ENCODE measurements at places on chromosomes 7 and 10.

- H3K27ac ChIP-seq, result no peak overlapping the region
- DNase-seq, result no peak
- no peaks in the 10 kb centered on the region for H3K27me3 ChIP-seq
- H3K4me1 ChIP-seq, result no peaks in the 10 kb centered on the region
- H3K36me3 ChIP-seq, result no peaks in the 10 kb centered on the region
These were observed 64.1 kb downstream of the PTPRZ1 start for GRCh38 chr7:121936951-121937623.

DNA sequence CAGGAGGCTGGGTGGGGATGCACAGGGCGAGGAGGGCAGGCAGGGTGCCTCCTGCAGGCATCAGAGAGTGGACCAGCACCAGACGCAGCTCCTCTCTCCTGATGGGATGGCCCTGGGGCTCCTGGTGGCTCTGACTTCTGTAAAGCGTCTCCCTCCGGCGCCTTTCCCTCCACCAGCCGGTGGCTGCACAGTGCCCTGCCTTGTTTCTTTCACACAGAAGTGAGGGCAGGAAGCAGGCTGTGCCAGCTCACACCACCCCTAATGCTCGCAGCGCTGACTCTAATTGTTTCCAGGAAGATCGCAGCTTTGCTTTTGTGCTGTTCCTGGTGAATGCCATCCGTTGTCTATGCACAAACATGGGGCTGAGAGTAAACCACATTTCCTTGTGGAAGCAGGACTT, 152.3 kb upstream of the LANCL2 start:
- no peak overlapping the region for H3K27ac ChIP-seq
- no peaks in the 10 kb centered on the region for H3K27me3 ChIP-seq
- H3K4me3 ChIP-seq, result no peak overlapping the region
- H3K36me3 ChIP-seq, result peaks cover 19% of the 10 kb centered on the region
- no peak for DNase-seq

DNA sequence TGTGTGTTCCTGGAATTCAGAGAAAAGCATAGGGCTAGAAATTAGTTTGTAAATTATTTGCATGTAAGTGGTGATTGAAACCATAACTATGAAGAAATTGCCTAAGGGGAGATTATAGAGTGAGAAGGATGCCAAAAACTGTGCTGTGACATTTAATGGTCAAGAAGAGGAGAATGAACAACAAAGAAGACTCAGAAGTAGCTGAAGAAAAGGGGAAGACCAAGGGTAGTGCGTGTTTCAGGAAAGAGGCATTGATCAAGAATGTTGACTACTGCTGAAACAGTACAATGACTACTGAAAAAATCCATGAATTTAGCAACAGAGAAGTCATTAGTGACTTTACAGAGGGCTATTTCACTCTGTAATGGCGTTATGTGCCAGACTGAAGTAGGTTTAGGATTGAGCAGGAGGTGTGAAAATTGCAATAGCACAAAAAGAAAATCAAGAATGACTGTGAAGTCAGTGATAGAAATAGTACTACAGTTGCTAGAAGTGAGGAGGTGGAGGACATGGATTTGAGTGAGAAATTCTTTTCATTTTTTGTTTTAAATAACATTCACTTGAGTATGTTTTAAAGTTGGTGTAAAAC, 28.9 kb upstream of the SAMD9L start:
- no peaks in the 10 kb centered on the region for H3K36me3 ChIP-seq
- H3K4me3 ChIP-seq, result no peak overlapping the region
- no peak overlapping the region for H3K27ac ChIP-seq
- no peak for DNase-seq

- no peaks in the 10 kb centered on the region for H3K27me3 ChIP-seq
- peak overlapping the region; percentile 95 for H3K27ac ChIP-seq
- H3K36me3 ChIP-seq, result no peaks in the 10 kb centered on the region
- DNase-seq, result peak; percentile 89
- peaks cover 34% of the 10 kb centered on the region for H3K4me1 ChIP-seq
These were observed 465 bp downstream of the SEPHS1 start for GRCh38 chr10:13347500-13348156.

GRCh38 chr10:75814014-75814413, 382.6 kb downstream of the LRMDA start:
- no peak overlapping the region for H3K27ac ChIP-seq
- H3K36me3 ChIP-seq, result no peaks in the 10 kb centered on the region
- no peak overlapping the region for H3K4me3 ChIP-seq
- DNase-seq, result no peak
- H3K27me3 ChIP-seq, result no peaks in the 10 kb centered on the region

DNA sequence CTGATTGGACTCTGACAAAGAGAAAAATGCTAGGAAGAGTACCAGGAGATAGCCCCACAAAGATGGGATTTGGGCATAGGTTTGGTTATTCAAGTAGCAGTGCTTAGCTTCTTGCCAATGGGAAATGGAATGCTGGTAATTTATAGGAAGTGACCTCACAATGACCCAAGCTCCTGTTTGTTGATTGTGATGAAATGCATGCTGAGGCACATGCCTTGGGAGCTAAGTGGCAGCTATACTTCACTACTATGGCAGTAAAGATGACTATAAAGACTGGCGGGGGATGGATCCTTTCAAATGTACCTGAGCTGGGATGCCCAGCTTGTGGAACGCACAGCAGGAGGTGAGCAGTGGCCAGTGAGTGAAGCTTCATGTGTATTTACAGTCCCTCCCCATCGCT, 153.8 kb downstream of the ZNF22 start:
- no peak overlapping the region for H3K4me3 ChIP-seq
- H3K27me3 ChIP-seq, result no peaks in the 10 kb centered on the region
- no peaks in the 10 kb centered on the region for H3K36me3 ChIP-seq
- H3K4me1 ChIP-seq, result no peaks in the 10 kb centered on the region
- no peak for DNase-seq
- no peak overlapping the region for H3K27ac ChIP-seq

DNA sequence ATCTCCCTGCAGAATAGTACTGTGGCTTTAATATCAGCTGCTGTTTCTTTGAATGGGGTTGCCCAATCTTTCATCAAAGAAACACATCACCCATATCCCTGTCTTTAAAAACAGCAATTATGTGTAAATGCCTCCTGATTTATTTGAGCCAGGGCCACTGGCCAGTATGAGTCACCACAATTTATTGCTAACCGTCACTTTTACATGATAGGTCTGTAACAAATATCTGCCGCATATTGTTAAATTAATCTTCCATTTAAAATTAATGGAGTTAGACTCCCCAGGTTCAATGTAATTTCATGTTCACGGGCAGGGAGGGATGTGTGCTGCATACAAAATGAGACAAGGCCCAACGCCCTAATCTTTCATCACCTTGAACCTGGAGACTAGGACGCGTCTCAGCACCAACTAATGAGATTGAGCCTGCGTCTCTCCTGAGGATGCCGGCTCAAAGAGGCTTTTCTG, 673.4 kb downstream of the AUTS2 start:
- H3K4me1 ChIP-seq, result no peaks in the 10 kb centered on the region
- no peak for DNase-seq
- H3K27ac ChIP-seq, result no peak overlapping the region
- no peaks in the 10 kb centered on the region for H3K27me3 ChIP-seq
- H3K36me3 ChIP-seq, result no peaks in the 10 kb centered on the region

DNA sequence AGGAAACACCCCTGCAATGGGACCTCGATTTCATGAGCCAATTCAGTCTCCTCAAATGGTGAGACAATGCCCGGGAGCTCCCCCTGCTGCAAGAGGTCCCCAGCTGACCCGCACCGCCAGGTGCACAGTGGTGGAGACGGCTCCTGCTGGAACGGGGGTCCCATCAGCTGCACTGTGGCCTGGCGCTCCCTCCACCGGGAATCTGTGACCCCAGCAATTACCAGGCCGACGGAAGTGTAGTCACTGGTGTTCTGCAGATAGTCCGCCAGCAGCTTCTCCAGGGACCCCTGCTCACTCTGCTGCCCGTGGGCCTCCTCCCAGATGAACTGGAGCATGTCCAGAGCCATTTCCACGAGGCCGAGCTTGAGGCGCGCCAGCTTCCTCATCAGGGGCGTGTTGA, 64.9 kb upstream of the NKX6-2 start:
- no peak overlapping the region for H3K4me3 ChIP-seq
- H3K36me3 ChIP-seq, result no peaks in the 10 kb centered on the region
- no peak for DNase-seq
- no peaks in the 10 kb centered on the region for H3K27me3 ChIP-seq
- H3K27ac ChIP-seq, result no peak overlapping the region

- H3K4me3 ChIP-seq, result no peak overlapping the region
- no peaks in the 10 kb centered on the region for H3K36me3 ChIP-seq
- H3K27ac ChIP-seq, result no peak overlapping the region
- H3K4me1 ChIP-seq, result no peaks in the 10 kb centered on the region
These were observed 436.8 kb upstream of the IGFBP3 start for GRCh38 chr7:46357851-46358250.

DNA sequence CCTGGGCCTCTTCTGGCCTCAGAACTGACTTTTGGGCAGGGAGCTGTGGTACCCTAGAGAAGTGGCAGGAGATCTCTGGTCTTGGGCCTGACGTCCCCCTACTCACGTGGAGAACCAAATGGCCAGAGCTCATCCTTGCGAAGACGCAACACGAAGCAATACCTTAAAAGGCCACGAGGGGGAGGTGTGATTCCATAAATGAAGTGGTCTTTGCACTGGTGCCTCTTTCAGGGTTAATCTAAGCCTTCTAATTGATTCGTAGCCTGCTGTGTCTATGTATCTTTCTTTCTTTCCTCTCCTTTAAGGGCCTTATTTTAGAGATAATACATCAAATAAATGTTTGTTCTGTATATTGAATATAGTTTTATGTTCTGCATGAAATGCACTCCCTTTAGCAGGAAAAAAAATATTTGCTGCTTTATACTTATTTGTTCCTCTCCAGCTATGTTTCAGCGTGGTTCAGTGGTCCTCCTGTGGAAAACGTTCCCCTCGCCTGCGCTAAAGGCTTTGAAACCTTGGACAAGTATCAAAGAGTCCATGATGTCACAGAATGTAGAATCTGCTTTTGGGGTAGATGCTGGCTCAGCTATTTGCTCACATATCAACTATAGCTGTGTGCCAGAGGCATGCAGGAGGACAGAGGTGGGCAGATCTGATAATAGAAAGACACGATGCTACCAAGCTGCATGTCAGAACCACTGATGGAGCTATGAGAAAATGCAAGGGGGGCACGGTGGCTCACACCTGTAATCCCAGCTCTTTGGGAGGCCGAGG, 41.0 kb downstream of the STRA8 start:
- DNase-seq, result no peak
- H3K36me3 ChIP-seq, result no peaks in the 10 kb centered on the region
- H3K4me3 ChIP-seq, result no peak overlapping the region
- H3K27ac ChIP-seq, result no peak overlapping the region

- no peak overlapping the region for H3K27ac ChIP-seq
- no peak overlapping the region for H3K4me3 ChIP-seq
- H3K36me3 ChIP-seq, result peaks cover 20% of the 10 kb centered on the region
- H3K4me1 ChIP-seq, result no peaks in the 10 kb centered on the region
- no peaks in the 10 kb centered on the region for H3K27me3 ChIP-seq
These were observed 59.7 kb upstream of the ADRA2A start for GRCh38 chr10:111017098-111017497.

DNA sequence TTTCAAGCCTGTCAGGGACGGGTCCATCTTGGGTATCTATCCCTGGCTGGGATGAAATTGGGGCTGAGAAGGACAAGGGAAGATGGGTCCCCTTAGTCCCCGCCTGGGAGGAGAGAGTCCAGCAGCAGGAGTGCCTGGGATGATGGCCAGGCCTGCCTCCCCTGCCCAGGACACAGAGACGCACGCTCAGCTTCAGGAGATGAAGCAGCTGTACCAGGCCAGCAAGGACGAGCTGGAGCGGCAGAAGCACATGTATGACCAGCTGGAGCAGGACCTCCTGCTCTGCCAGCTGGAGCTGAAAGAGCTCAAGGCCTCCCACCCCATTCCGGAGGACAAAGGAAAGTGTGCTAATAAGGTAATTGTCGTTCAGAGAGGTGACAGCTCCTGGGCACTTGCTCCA, 15.4 kb downstream of the CCDC136 start:
- peaks cover 24% of the 10 kb centered on the region for H3K36me3 ChIP-seq
- H3K4me1 ChIP-seq, result no peaks in the 10 kb centered on the region
- no peak for DNase-seq

GRCh38 chr10:110737886-110738634, 93.9 kb downstream of the RBM20 start:
- H3K36me3 ChIP-seq, result no peaks in the 10 kb centered on the region
- no peak overlapping the region for H3K4me3 ChIP-seq
- DNase-seq, result no peak
- no peaks in the 10 kb centered on the region for H3K4me1 ChIP-seq
- no peak overlapping the region for H3K27ac ChIP-seq

- no peaks in the 10 kb centered on the region for H3K27me3 ChIP-seq
- no peak overlapping the region for H3K4me3 ChIP-seq
- peaks cover 8% of the 10 kb centered on the region for H3K4me1 ChIP-seq
These were observed 41.7 kb upstream of the TOMM7 start for GRCh38 chr7:22864301-22864700.

GRCh38 chr10:111593578-111593977, 516.7 kb downstream of the ADRA2A start:
- DNase-seq, result no peak
- H3K27ac ChIP-seq, result no peak overlapping the region
- no peak overlapping the region for H3K4me3 ChIP-seq
- no peaks in the 10 kb centered on the region for H3K36me3 ChIP-seq
- H3K4me1 ChIP-seq, result no peaks in the 10 kb centered on the region

DNA sequence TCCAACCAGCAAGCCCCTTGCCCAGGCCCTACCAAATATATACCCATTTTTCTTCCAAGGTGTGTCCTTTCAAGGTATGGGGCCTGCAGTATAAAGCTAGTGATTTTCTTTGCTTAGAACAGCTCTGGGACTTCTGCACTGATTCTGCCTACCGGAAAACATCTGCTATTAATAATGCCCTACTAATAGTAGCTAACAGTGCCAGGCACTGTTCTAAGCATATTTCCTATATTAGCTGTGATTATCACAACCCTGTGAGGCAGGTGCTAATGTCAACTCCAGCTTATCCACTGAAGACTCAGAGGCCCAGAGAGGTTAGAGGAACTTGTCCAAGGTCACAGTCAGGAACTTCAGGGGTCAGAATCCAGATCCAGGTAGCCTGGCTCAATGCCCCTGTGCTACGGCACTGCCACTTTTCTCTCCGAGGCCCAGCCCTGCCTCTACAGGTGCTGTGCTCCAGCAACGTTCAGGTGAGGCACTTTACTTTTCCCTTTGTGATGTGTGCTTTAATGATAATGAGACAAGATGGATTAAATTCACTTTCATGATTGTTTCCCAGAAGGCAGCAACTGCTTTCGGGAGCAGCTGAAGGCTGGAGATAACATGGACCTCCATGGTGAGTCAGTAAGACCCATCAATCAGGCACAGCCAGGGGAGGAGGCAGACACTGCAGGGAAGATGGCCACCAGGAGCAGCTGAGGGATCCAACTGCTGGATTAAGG, 26.7 kb downstream of the TAS2R41 start:
- no peak overlapping the region for H3K27ac ChIP-seq
- H3K4me3 ChIP-seq, result no peak overlapping the region
- no peak for DNase-seq
- no peaks in the 10 kb centered on the region for H3K36me3 ChIP-seq
